ENCODE measurements at places on chromosomes 2 and 18.

DNA sequence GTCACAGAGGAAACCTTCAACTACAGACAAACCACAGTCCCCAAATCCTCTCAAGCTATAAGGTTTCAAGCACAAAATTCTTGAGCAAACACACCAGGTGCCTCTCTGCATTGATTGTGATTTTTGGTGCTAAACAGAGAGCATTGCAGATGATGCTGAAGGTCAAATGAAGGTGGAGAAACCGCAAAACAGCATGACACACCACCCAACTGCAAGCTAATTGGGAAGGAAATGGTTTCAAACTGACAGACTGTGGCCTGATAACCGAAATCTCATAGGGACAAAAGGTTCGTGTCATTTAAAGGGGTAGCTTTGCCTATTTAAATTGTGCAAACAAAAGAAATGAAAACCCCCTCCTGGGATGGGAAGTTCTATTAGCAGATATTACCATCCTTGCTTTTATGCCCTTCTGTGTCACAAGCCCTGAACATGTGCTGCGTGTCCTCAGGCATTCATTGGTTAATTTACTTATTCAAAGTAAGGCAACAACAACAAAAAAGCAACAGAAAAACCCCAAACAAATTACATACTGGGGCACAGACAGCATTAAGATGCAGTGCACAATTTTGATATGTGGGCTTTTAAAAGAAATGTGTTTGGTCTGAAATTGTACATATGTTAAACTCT, 154.9 kb downstream of the AQP4 start:
- DNase-seq, result no peak

GRCh38 chr2:201363857-201364560, 6.9 kb upstream of the FLACC1 start:
- peak; percentile 42 for DNase-seq

- DNase-seq, result no peak
Observed at GRCh38 chr2:150271952-150272802, 215.3 kb downstream of the RND3 start.

GRCh38 chr18:36309436-36310391, 12.2 kb downstream of the FHOD3 start:
- DNase-seq, result no peak

GRCh38 chr2:150859877-150860276, 372.4 kb upstream of the RND3 start:
- no peak for DNase-seq

GRCh38 chr2:187008111-187008510, 159.1 kb upstream of the ZSWIM2 start:
- no peak for DNase-seq

GRCh38 chr2:173347305-173348168, 7.1 kb upstream of the CDCA7 start:
- DNase-seq, result no peak

DNA sequence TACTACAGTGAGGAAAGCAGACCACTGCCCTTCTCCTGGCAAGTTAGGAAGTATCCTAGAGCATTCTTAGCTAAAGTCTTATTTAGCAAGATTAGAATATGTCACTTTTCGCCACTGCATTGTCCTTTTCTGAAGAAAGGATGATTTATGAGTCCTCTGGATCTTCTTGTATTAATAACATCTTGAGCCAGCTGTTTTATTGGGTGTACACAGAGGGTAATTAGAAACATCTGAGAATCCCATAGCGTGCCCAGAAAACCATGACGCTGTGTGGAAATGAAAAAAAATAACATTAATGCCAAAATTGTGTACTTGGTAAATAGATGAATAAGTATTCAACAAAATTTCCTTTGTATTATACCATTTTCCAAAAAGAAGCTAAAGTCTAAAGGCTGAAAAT, 198.7 kb downstream of the LTBP1 start:
- DNase-seq, result no peak

DNA sequence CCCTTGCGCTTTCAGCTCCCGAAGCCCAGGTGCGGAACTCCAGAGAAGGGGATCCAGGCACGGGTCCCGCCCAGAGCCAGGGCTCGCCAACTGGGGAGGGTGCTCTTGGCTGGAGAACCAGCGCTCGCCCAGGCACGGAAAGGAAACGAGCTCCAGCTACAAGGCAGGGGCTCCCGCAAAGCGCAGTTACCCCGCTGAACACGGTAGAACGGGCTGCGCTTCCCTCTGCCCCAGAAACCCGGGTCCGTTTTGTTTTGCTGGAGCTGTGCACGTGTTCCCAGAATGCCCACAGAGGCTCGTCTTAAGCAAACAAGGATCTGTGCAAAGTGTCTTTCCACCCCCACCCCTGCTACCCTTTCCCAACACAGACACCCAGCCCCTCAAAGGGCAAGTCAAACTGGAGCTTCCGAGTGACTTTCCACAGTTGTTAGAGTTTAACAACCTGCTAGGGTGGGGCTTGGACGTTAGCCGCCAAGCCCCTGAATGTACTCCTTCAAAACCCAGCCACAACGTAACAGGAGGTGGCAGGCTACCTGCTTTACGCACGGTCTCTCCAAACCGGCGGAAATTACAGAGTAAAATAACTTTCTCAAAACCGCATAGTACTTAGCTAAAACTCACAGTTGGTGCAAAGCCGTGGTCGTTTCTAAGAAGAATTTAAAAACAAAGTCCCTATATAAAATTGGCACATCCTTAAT, 775 bp downstream of the RNF125 start:
- peak; percentile 58 for DNase-seq

GRCh38 chr2:28048341-28048740, 157.8 kb downstream of the BABAM2 start:
- no peak for DNase-seq

DNA sequence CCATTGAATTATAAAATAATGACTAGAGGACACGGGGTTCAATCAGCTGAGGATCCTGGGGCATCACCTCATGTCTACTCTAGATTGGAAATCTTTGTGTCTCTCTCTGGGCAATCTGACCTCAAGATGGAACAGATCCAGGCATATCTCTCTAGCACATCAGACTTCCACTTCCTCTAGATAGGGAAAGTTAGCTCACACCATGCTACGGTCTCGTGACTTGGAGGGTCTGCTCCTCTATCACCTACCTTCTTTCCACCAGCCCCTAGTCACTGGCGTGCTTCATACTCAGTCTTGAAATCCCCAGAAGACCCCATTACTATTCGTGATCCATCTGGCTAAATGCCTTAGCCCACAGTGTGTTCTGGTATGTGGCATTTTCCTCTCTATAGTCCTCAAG, 148.8 kb downstream of the ANKRD44 start:
- no peak for DNase-seq

GRCh38 chr2:191701696-191702095, 23.8 kb downstream of the NABP1 start:
- no peak for DNase-seq

- DNase-seq, result no peak
Observed at GRCh38 chr2:118114863-118115262, 26.6 kb downstream of the INSIG2 start.

DNA sequence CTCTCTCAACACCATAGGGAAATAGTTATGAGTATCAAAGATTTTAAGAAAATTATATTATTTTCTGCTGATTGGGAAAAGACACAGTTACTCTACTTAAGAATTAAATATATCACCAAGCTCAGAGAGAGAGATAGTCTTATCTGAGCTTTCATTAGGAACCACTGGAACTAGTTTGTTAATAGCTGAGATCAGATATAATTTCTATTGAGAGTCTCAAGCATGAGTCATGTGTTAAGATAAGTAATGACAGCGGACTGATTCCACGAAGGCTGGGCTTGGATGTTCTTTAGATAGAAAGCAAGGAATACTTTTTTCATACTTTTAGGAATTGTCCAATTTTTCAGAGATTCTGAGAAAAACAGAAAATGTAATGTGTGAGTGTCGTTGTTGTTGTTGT, 44.4 kb upstream of the RBM44 start:
- no peak for DNase-seq

DNA sequence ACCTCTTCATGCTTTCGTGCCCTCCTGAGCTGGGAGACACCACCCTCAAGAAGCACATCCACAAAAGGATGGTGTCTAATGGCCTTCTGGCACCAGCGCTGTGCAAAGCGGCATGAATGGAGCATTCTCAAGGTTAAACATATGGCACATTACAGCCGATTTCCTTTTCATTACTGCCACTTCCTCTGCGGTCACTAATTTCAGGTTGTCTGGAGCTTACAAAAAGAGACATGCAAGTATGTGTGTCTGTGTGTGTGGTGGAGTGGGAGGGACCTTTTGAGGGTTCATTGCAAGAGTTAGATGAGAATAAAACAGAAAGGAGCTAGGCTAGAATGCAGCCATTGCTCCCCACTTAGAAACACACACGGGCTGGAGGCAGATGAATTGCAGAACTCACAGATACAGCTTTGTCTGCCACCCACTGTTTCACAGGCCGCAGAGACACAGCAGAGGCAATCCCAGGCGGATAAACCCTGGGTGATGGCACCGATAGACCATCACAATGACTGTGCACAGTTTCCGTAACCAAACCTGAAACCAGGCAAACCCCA, 76.0 kb downstream of the TGIF1 start:
- peak; percentile 20 for DNase-seq

DNA sequence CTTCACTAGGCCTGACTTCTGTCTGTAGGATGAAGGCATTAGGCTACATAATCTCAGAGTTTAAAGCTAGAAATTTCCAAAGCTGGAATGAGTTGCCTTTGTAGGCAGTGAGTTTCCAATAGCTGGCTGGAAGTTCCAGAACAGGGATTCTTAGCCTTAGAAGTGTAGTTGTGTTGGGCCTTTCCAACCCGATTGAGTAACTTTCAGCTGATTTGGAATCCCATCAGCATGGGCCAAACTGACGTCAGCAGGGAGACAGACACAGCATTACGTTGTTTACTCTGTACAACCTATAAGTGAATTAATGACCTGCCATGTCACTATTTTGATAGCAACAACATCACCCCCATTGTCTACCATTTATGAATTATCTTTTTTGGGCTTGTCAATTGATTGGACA, 56.9 kb downstream of the SETBP1 start:
- DNase-seq, result no peak

GRCh38 chr2:208361077-208361441, 45.5 kb upstream of the PTH2R start:
- no peak for DNase-seq

DNA sequence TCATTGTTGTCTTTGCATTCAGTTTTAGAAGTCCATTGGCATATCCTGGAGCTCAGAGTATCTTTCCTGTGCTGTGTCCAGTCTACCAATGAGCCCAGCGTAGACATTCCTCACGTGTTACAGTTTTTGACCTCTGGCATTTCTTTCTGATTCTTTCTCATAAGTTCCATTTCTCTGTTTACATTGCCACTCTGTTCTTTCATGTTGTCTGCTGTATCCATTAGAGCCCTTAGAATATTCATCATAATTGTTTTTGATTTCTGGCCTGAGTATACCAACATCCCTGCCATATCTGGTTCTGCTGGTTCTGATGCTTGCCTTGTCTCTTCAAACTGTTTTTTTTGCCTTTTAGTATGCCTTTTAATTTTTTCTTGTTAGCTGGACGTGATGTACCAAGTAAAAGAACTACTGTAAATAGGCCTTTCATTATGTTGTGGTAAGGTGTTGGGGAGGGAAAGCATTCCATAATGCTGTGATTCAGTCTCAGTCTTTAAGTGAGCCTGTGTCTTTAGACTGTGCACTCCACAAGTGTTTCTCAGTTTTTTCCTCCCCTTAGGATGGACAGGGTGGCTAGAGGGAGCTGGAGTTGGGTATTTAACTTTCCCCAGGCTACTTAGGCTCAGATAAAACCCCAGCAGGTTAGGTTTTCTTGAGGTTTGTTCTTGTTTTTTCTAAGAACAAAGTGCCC, 35.6 kb downstream of the CEP192 start:
- no peak for DNase-seq

DNA sequence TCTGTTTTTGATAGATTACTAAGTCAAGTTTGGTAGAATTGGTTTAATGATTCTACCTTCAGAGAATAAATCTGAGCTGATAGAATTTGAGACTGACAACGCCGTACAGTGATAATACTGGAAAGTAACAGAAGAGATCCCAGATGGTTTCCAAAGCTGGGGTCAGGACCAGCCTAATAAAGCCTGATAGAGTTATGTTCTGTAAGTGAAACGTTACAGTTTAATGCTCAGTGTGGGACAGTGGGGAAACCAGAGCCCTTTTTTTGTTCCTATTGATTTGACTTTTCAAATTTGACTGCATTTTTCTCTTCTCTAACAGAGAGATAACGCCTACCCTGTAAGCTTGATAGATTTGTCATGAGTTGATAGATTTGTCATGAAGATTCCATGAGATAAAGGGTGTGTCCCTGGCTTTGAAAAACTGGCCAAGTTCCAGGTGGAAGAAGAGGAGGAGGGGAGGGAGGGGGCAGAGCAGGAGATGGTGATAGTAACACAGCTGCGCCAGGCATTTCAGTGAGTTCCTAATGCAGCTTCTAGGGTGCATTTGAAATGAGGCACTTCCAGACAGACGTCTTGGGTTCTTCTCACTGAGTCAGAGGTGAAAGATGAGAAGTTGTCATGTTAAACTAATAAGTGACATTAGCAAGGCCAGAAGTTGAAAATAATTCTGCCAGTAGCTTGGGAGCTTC, 65.1 kb downstream of the CERS6 start:
- no peak for DNase-seq

GRCh38 chr2:16511041-16511440, 154.6 kb downstream of the CYRIA start:
- DNase-seq, result no peak

GRCh38 chr18:57798713-57799373, 4.3 kb downstream of the ATP8B1 start:
- DNase-seq, result no peak

DNA sequence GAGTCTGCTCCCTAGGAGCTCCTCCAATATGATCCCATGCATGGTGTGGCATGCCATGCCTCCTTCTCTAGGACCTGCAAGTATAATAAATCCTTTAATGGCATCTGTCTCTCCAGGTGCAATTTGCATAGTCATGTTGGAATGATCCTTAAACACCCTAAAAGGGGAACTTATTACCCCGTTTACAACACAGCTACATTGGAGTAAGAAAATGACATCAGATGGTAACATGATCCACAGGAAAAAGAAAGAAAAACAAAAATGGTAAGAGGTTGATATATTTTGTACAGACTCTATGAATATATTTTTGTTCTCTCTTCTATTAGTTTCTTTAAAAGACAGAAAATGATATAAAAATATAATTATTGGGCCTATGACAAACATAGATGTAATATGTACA, 79.0 kb downstream of the CRACDL start:
- DNase-seq, result no peak

DNA sequence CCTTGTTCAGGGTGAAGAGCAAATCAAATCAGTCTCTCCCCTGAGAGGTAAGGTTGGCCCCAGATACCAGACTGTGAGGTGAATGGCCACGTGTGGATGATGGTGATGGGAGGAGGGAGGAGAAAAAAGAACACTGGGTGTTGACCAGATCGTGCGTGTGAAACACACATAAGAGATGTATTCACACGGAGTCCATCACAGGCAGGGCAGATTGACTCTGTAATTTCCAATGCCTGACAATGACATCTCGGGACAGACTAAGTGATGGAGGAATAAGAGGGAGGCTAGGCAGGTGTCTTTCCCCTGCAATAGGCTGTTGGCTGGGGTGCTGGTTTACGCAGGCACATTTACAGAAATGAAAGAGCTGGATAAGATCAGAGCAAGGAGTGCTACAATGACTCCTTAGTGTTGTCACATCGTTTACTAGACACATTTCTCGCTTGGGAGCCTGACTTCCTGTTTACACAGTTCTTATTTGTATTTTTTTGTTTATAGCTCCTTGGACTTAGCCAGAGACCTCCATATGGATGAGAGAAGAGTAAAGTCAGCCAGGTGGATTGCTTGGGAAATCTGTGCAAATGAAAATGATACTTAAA, 43.1 kb downstream of the CPO start:
- no peak for DNase-seq

GRCh38 chr2:20113986-20114938, 62.8 kb upstream of the LAPTM4A start:
- no peak for DNase-seq

Data from iPS-NIHi11 (cell line).